Fibroblast of gingiva (primary cell): ENCODE measurements at places on chromosomes 11 and 22.
A peak's percentile ranks its signal among the peaks of the same experiment; 100 is the strongest.

- DNase-seq, result no peak
Observed at GRCh38 chr11:85845124-85845631, 10.0 kb upstream of the CCDC83 start.

DNA sequence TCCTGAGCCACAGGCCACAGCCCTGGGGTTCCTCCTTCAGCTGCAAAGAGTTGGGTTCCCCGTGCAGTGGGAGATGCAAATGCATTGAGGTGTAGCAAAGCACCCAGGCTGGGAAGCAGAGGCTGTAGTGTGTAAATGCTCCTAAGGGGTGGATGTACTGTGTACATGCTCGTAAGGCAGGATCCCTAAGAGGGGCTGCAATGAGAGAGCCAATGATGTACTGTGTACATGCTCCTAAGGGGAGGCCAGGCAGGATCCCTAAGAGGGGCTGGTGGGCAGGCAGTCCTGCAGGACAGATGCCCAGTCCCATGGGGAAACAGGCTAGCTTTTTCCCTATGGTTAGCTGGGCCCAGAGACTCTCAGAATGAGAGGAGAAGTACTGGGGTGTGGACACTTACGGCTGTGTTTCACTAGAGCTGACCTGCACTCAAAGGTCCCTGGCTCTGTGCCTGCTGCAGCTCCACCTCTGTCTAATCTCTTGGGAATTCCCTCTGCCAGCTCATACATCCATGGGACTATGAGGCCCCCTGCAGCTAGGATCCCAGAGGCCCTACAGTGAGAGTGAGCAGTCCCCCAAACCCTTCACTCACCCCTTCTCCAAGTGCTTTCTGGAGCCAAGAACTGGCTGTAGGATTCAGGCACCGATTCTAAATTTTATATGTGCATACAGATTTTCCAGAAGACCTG is 261.9 kb upstream of the LUZP2 start:
- no peak for DNase-seq

GRCh38 chr22:39938509-39939111 is 21.6 kb upstream of the TMA7B start:
- DNase-seq, result no peak

- DNase-seq, result peak; percentile 93
Observed at GRCh38 chr11:62705880-62706849, 1.1 kb downstream of the BSCL2 start.

GRCh38 chr11:76285397-76286104 is 79.2 kb upstream of the WNT11 start:
- no peak for DNase-seq

DNA sequence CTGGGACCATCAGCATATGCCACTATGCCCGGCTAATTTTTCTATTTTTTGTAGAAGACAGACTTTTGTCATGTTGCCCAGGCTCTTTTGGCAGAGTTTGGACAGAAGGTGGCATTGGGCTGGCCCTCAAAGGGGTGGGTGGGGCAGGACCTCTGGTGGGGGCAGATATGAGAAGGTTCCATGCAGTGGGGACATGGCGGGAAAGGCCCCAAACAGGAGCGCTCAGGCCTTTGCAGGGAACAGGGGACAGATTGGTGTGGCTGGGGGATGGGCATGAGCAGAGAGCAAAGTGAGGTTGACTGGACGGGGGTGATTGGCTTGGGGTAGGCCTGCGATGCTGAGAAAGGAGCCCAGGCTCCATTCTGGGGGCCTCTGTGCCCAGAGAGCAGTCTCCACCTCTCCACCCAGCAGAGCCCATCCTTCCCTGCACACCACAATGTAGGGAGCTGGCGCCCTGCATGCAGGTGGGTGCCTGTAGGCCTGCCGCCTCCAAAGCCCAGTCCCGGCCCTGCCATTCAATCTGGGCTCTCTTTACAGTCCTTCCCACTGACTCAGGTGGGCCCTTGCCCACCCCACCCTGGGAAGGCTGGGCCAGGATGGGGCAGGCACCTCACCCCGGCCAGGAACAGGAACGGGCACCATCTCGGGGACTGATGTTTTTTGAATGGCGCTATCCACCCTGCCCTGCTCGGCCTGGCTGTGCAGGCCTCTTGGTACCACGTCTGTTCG is 98.7 kb downstream of the MORC2 start:
- no peak for DNase-seq
